Endodermal cell (in vitro differentiated cells): ENCODE measurements at places on chromosomes 7 and 10. TPM values are rescaled to one million over a fixed set of nuclear protein-coding genes. Genes with fewer than 3 reads are reported as not detected.

- no peak for DNase-seq
- H3K27ac ChIP-seq: no peak overlapping the region
- no peaks in the 10 kb centered on the region for H3K27me3 ChIP-seq
- H3K4me1 ChIP-seq: no peaks in the 10 kb centered on the region
- no peak overlapping the region for H3K4me3 ChIP-seq
- no peaks in the 10 kb centered on the region for H3K36me3 ChIP-seq
Measured at GRCh38 chr10:19958787-19959186, 142.6 kb downstream of the PLXDC2 start.

DNA sequence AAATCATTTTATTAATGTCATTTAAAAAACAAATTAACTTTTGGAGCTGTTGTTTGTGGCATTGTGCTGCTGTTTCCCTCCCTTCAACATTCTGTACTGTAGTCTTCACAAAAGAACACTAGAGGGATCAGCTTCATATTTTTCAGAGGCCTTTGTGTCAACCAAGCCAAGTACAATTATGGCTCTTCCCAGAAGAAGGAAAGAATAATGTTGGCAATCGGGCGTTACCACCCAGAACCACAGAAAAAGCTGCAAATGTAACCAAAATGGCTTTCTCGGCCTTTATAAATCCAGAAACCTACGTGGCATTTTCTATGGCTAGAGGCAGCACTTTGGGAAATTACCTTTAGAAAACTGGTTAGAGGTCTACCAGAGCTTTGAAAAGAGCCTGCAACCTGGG, 98.8 kb upstream of the COL1A2 start:
- H3K27ac ChIP-seq: no peak overlapping the region
- H3K4me1 ChIP-seq: peaks cover 7% of the 10 kb centered on the region
- no peaks in the 10 kb centered on the region for H3K36me3 ChIP-seq
- H3K4me3 ChIP-seq: no peak overlapping the region

- DNase-seq: peak; percentile 60
- no peaks in the 10 kb centered on the region for H3K4me1 ChIP-seq
- no peak overlapping the region for H3K4me3 ChIP-seq
- no peaks in the 10 kb centered on the region for H3K27me3 ChIP-seq
- no peaks in the 10 kb centered on the region for H3K36me3 ChIP-seq
- no peak overlapping the region for H3K27ac ChIP-seq
Measured at GRCh38 chr10:130895161-130895560, 416.4 kb downstream of the TCERG1L start.

The CC2D2B gene
- total RNA-seq: 0.33 to 0.84 TPM (median 0.84 TPM) in 3 replicates

DNA sequence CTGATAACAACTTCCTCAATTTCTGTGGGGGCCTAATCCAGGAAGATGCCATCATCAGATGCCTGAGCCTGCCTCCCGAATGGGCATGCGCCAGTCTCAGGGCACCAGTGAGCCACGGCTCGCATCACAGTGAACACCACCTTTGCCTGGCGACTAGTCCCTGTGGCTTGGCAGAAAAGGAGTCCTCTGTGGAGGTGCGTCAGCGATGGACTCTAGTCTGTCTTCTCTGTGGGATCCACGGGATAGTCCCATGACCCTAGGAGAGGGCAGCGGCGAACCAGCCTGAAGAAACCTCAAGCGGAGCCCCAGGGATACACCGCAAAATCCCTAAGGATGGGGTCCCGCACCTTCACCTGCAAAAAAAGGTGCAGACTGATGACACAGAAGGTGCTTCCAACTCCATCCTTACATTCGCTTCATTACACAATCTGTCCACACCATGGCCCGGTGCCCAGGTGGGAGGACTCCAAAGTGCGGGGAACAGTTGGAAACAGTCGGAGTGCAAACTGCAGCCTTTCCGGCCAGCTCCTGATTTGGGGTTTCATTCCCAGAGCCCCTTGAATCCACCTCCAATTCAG, 35.1 kb upstream of the ZNF273 start:
- H3K4me1 ChIP-seq: no peaks in the 10 kb centered on the region
- no peaks in the 10 kb centered on the region for H3K36me3 ChIP-seq

The GPNMB gene
- total RNA-seq: 0.45 and 0.99 TPM in 2 replicates

- no peaks in the 10 kb centered on the region for H3K36me3 ChIP-seq
- H3K27ac ChIP-seq: no peak overlapping the region
- peaks cover 33% of the 10 kb centered on the region for H3K27me3 ChIP-seq
- H3K4me1 ChIP-seq: no peaks in the 10 kb centered on the region
Measured at GRCh38 chr10:43233601-43234430, 33.0 kb downstream of the RASGEF1A start.
